ENCODE measurements at places on chromosomes 13 and 19. TPM values are rescaled to one million over a fixed set of nuclear protein-coding genes. Genes with fewer than 3 reads are reported as not detected.

IGFL1 gene
- not detected for total RNA-seq

RGL3 gene
- 2.5 TPM for total RNA-seq

LHFPL6 gene
- total RNA-seq: 84.3 TPM

SIGLEC11 gene
- total RNA-seq: 1.7 TPM

DHDH gene
- 0.37 TPM for total RNA-seq

CYP4F2 gene
- not detected for total RNA-seq

ATP1A3 gene
- total RNA-seq: 0.37 TPM

ZNF431 gene
- 21.6 TPM for total RNA-seq

CYTH2 gene
- total RNA-seq: 30.6 TPM

PRX gene
- 3.2 TPM for total RNA-seq

IZUMO4 gene
- 1.5 TPM for total RNA-seq

C19orf18 gene
- total RNA-seq: 1.0 TPM

LGI4 gene
- total RNA-seq: 5.9 TPM

TNNI3 gene
- not detected for total RNA-seq

FLT1 gene
- 37.5 TPM for total RNA-seq

IRF2BP1 gene
- total RNA-seq: 18.2 TPM

NOSIP gene
- 33.0 TPM for total RNA-seq

ZNF324B gene
- 6.6 TPM for total RNA-seq

ZNF709 gene
- total RNA-seq: 16.1 TPM

ZNF805 gene
- 48.0 TPM for total RNA-seq

CASP14 gene
- not detected for total RNA-seq

ZNF677 gene
- 31.2 TPM for total RNA-seq

CGB8 gene
- total RNA-seq: not detected

GDF15 gene
- 12.5 TPM for total RNA-seq

TNFSF13B gene
- 6.9 TPM for total RNA-seq

ZNF837 gene
- total RNA-seq: 1.5 TPM
